Left ventricle myocardium inferior (tissue), 1 donor: ENCODE measurements at places on chromosomes 2 and 18. TPM values are rescaled to one million over a fixed set of nuclear protein-coding genes. Genes with fewer than 3 reads are reported as not detected.
A peak's percentile ranks its signal among the peaks of the same experiment; 100 is the strongest.

The PTPRM gene
- total RNA-seq = 132 TPM

- H3K27me3 ChIP-seq = no peaks in the 10 kb centered on the region
- no peak for DNase-seq
- H3K4me3 ChIP-seq = no peak overlapping the region
- no peaks in the 10 kb centered on the region for H3K4me1 ChIP-seq
- no peaks in the 10 kb centered on the region for H3K36me3 ChIP-seq
- H3K27ac ChIP-seq = no peak overlapping the region
Observed at GRCh38 chr2:145674705-145675104, 1154.8 kb upstream of the ZEB2 start.

The FAP gene
- 0.71 TPM for total RNA-seq

DNA sequence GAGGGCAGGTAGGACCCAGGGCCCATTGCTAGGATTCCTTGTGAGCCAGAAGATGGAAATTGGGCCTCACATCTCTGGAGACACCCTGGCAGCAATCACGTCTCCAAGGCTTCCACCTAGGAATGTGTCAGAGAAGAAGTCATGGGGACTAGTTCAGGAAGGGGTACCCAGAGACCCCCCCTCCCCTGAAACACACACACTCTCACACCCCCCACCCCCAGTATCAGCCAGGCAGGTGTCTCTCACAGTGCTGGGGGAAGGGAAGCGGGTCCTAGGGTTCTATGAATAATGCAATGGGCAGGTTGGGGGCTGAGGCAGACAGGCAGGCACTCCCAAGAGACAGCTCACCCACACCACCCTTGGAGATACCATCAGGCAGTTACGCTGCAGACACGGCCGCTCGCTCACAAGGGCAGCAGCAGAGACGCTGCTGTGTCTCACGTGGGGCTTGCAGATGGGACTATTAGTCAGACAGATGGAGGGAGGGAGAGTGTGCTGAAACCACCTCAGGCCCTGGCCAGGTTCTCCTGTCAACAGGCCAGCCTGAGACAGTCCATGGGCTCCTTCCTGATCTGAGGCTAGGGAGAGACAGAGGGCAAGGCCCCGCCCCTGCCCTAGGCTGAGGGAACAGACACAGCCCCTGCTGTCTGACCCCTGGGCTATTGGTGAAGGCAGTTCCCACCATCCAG lies 134.6 kb downstream of the CYP26B1 start:
- no peak overlapping the region for H3K4me3 ChIP-seq
- DNase-seq = no peak
- H3K27me3 ChIP-seq = peaks cover 46% of the 10 kb centered on the region

DNA sequence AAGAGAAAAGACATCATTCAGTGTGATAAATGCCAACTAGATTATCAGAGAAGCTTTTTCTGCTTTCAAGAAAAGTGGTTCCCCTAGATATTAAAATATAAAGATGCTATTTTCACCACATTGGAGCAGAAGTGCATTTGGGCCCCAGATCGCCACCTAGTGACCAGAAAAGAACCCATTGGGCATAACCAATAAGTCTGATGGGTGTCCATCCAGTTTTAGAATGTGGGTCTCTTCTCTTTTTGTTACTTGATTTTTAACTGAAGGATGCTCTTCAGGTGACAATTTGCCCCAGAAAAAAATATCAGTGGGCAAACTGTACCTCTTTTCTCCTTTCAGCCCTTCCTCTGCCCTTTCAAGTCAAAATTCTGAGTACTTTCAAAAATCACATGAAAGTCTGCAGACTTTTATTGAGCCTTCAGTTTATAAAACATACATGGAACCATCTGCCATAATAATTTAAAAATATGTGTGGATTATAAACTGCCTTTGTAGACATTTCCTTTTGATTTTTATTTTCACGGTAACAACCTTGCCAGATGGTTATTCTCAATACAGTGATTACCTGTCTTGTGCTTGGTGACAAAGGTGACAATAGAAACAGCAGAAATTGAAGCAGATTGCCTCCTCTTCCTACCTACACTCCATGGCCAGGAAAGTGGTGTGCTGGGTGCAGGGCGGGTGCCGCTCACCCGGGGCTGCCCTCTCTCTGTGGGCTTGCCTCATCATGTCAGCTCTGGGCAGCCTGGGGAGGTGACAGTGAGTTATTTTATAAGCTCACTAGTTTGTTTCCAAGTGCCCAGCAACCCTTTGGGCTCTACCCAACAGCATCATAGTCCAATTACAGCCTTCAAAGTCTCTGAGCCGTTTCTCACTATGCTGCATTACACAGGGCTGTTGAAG lies 124.5 kb downstream of the DCDC2C start:
- no peak for DNase-seq
- H3K4me1 ChIP-seq = no peaks in the 10 kb centered on the region
- H3K36me3 ChIP-seq = no peaks in the 10 kb centered on the region
- H3K27ac ChIP-seq = no peak overlapping the region

DNA sequence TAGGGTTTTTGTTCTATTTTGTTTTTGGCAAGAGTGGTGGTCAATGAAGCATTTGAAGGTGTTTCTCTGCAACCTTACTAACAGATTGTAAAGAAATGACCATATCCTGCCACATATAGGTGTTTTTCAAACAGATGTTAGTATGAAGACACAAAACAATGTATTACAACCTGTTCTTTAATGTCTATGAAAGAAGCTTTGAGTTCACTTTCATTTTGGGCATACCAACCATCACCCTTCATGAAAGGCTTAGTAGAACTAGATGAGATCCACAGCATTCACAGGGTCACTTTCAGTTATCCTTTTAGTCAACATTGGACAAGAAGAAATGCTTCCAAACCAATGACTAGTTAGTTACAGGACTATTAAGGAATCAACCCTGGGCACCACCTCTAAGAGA lies 95.1 kb downstream of the EHBP1 start:
- no peak overlapping the region for H3K4me3 ChIP-seq
- no peak for DNase-seq
- peaks cover 6% of the 10 kb centered on the region for H3K4me1 ChIP-seq

DNA sequence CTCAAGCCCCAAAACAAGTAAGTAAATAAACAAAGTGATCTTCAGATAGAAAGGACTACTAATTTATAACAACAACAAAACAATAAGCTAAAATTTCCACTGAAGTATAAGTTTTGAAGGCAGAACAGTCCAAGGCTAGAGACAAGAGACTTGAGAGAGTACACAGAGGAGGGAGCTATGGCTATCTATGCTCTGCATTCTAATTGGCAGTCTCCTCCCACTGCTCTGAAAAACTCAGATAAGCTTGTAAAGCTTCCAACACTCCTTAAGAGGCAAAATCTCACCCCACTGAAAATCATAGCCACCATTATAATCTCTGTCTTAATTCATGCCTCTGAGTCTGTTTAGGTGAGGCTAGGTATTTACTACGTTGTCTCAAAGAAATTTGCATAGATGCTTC lies 714.6 kb upstream of the LRATD1 start:
- H3K27me3 ChIP-seq = no peaks in the 10 kb centered on the region
- H3K4me3 ChIP-seq = no peak overlapping the region
- DNase-seq = no peak
- no peak overlapping the region for H3K27ac ChIP-seq
- H3K36me3 ChIP-seq = no peaks in the 10 kb centered on the region

The INHBB gene
- total RNA-seq = 3.2 TPM

The LHCGR gene
- total RNA-seq = 0.16 TPM

GRCh38 chr2:7033136-7033960 lies 116.1 kb downstream of the RNF144A start:
- no peak for DNase-seq
- no peaks in the 10 kb centered on the region for H3K27me3 ChIP-seq
- H3K36me3 ChIP-seq = peaks cover 61% of the 10 kb centered on the region
- no peak overlapping the region for H3K27ac ChIP-seq
- peaks cover 27% of the 10 kb centered on the region for H3K4me1 ChIP-seq

GRCh38 chr2:27916293-27916995 lies 25.9 kb downstream of the BABAM2 start:
- H3K4me1 ChIP-seq = peaks cover 64% of the 10 kb centered on the region
- no peaks in the 10 kb centered on the region for H3K27me3 ChIP-seq
- peak overlapping the region; percentile 56 for H3K27ac ChIP-seq
- DNase-seq = no peak
- H3K4me3 ChIP-seq = no peak overlapping the region

- peaks cover 19% of the 10 kb centered on the region for H3K4me1 ChIP-seq
- no peak overlapping the region for H3K4me3 ChIP-seq
- no peaks in the 10 kb centered on the region for H3K36me3 ChIP-seq
- H3K27me3 ChIP-seq = peaks cover 24% of the 10 kb centered on the region
Observed at GRCh38 chr2:235170016-235170415, 218.2 kb downstream of the SH3BP4 start.

DNA sequence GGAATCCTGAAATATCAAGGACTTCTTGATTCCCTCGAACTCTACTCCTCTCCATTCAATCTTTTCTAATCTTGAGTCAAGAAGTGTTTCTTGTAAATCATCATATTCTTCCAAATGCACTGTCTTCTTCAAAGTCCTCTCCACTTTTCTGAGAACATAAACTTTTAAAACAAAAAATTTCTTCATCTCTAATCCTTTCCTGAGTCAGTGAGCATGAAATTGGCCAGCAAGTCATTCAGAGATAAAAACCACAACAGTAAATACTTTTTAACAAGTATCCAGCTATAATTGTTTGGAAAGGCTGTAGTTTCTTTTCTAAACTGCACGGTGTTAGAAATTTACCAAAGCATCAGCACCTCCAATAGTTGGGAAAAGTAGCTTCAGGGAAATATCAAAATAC lies 312.6 kb upstream of the GALNT5 start:
- no peak overlapping the region for H3K4me3 ChIP-seq
- DNase-seq = no peak
- H3K27me3 ChIP-seq = no peaks in the 10 kb centered on the region
- no peaks in the 10 kb centered on the region for H3K36me3 ChIP-seq
- H3K4me1 ChIP-seq = no peaks in the 10 kb centered on the region

DNA sequence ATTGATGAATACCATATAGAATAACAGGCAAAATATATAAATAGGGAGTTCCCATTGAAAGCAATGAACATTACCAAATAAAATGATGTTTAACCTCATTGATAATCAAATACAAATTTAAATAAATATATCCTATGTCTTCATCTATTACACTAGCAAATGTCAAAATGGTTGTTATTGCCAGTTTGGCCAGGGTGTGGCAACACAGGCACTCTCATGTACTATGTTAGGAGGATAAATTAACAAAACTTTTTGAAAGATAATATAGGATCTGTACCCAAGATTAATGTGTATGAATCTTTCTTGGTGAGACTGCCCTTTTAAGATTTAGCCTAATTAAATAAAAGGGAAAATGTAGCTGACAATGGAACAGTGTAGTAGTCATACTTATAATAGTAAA lies 659.3 kb downstream of the ERBB4 start:
- H3K4me3 ChIP-seq = no peak overlapping the region
- H3K27me3 ChIP-seq = no peaks in the 10 kb centered on the region
- H3K36me3 ChIP-seq = no peaks in the 10 kb centered on the region
- no peaks in the 10 kb centered on the region for H3K4me1 ChIP-seq
- DNase-seq = no peak

The PSMD1 gene
- total RNA-seq = 90.5 TPM

The ITGA4 gene
- 0.74 TPM for total RNA-seq

The UGT1A3 gene
- not detected for total RNA-seq

- H3K27me3 ChIP-seq = peaks cover 6% of the 10 kb centered on the region
- peaks cover 20% of the 10 kb centered on the region for H3K4me1 ChIP-seq
- no peak overlapping the region for H3K4me3 ChIP-seq
Observed at GRCh38 chr18:76806301-76806700, 16.1 kb upstream of the ZNF236 start.

The HOXD13 gene
- total RNA-seq = not detected

DNA sequence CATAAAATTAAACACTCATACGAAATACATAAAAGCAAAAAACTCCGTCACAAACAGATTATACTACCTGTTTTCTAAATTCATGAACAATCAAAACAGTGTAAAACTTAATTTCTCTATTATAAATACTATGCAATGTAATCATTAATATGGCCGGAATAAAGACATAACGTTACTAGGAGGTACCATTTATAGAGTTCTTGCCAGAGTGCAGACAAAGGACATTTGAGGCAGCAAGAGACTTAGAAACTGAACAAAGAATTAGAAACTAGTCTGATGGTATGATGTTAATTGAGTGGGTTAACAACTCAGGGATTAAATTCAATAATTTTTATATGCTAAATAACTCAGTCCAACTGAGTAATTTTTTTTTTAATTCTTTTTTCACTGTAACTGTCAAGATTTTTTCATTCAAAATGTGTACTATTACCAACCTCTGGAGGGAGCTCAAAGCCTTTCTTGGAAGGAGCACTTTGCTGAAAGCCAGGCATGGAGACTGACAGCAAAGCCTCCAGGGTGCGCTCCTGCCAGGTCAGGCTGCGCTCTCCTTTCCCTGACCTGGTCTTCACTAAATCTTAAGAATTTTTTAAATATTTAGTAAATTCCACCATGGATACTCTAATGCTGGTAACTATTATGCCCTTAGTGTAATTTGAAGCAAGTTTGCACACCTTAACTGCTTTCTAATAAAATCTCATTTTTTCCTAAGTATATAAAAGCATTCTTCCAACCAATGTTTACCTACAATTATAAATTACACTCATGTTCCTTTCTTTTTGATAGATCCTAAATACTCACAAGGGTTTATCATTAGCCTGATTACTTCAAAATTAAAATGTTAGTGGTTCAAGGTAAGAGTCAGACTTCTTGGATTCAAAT lies 34.1 kb downstream of the WDR35 start:
- no peaks in the 10 kb centered on the region for H3K36me3 ChIP-seq
- H3K4me3 ChIP-seq = no peak overlapping the region
- DNase-seq = peak; percentile 22
- H3K27me3 ChIP-seq = no peaks in the 10 kb centered on the region
- no peak overlapping the region for H3K27ac ChIP-seq

GRCh38 chr2:117953231-117953630 lies 60.6 kb downstream of the CCDC93 start:
- H3K27me3 ChIP-seq = no peaks in the 10 kb centered on the region
- H3K4me1 ChIP-seq = no peaks in the 10 kb centered on the region
- H3K4me3 ChIP-seq = no peak overlapping the region
- no peak overlapping the region for H3K27ac ChIP-seq
- peaks cover 98% of the 10 kb centered on the region for H3K36me3 ChIP-seq

GRCh38 chr18:77061946-77062517 lies 70.6 kb downstream of the MBP start:
- H3K27me3 ChIP-seq = no peaks in the 10 kb centered on the region
- H3K4me1 ChIP-seq = peaks cover 60% of the 10 kb centered on the region
- no peak for DNase-seq
- no peak overlapping the region for H3K4me3 ChIP-seq

- peaks cover 27% of the 10 kb centered on the region for H3K27me3 ChIP-seq
- H3K4me1 ChIP-seq = no peaks in the 10 kb centered on the region
- H3K27ac ChIP-seq = no peak overlapping the region
- no peak overlapping the region for H3K4me3 ChIP-seq
Observed at GRCh38 chr18:57519668-57520424, 66.7 kb downstream of the FECH start.

DNA sequence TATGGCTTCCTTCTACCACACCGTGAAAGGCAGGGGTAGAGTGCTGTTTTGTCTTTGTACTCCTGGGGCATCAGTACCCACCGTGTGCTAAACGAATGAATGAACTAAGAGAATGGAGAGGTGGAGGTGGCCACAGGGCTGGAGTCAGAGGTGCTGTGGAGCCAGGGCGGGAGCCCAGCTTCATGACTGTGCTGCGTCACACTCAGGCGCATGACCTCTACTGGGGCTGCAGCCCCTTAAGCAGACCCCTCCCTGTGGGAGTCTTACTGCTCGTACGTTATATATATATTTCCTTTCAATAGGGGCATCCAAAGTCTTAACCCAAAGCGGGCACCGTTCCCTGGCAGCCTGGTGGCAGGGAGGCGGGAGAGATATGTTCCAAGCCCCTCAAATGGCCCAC lies 18.0 kb upstream of the LBH start:
- H3K36me3 ChIP-seq = no peaks in the 10 kb centered on the region
- H3K27ac ChIP-seq = peak overlapping the region; percentile 70
- peaks cover 45% of the 10 kb centered on the region for H3K4me1 ChIP-seq
- no peaks in the 10 kb centered on the region for H3K27me3 ChIP-seq
- no peak overlapping the region for H3K4me3 ChIP-seq

- no peak overlapping the region for H3K4me3 ChIP-seq
- H3K4me1 ChIP-seq = peaks cover 57% of the 10 kb centered on the region
- H3K27ac ChIP-seq = peak overlapping the region; percentile 65
Observed at GRCh38 chr2:98507891-98508708, 63.4 kb downstream of the INPP4A start.
